ENCODE measurements at places on chromosomes 3 and 15.
A peak's percentile ranks its signal among the peaks of the same experiment; 100 is the strongest.

DNA sequence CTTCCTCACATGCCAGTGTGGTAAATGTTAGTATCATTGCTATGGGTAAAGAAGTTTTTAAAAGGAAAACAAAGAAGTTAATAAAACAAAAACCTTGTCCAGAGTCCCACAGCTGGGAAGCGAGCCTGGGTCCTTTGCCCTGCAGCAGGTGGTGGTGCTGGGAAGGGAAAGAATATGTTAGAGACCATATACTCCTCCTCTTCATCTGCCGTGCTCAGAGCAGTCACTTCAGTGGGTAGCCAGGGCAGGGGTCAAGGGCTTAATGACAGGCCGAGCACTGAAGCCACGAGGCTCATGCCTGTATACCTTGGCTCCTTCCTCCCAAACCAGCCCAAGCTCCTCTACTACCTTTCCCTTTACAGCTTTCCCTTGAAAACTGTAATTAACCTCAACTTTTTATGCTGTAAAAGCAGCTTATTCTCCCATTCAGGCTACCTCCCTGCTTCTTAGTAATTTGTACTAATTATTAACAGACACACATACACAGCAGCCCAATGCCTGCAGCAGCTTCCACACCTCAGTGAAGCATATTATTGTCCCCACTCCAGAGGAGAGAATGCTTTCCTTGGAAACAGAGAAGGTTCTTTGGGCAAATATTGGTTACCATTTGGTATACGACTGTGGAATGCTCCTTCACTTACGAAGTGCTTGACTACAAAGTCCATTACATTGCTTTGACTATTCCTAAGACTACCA is 362.1 kb downstream of the EPHB1 start:
- DNase-seq = no peak

- no peak for DNase-seq
Measured at GRCh38 chr3:107810171-107811071, 280.4 kb downstream of the CD47 start.

GRCh38 chr15:25730918-25731317 is 132.2 kb downstream of the ATP10A start:
- DNase-seq = no peak

DNA sequence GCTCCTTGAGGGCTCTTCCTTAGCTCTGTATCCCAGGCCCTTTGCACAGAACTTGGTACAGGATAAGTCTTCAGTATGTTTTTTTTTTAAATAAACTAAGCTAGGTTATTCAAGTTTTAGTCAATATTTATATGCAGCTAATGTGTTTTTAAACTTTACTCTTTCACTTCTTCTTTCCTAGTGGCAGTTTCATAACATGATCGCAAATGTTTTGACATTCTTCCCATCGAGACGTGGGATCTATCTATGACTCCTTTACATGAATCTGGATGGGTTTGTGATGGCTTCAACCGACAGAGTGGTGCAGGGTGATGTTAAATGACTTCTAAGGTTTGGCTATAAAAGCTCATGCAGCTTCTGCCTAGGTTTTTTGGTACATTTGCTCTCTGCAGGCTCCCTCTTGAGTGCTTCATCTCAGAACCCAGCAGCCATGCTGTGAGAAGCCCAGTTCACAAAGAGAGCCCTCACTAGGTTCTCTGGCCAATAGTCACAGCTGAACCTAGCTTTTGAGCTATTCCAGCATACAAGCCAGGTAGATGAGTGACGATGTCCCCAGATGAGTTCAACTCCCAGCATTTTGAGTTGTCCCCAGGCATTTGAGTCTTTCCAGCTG is 13.5 kb upstream of the MECOM start:
- no peak for DNase-seq

DNA sequence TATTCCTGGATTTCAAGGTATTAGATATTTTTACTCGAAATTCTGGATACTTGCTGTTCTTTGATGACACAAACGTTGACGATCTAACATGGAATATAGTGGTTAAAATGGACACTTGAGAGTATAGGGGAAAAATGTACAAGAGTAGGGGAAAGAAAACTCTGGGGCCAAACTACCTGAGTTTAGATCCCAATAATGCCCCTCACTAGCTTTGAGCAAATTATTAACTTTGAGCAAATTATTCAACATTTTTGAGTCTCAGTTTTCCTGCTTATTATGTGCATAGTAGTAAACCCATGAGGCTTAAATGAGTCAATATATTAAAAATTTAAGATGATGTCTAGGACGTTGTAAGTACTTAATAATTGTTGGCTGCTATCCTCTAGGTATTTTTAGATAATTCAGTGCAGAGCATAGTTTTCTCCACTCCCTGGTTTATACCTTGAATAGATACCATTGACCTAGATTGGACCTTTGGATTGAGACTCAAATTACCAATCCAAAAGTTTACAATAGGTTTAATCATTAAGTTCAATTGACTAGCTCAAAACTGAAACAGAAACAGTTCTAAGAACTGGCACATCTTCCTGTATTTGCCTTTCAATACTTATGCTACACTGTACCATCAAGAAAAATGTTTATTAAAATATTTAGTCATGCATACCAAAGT is 4.5 kb downstream of the ADGRG7 start:
- DNase-seq = no peak

GRCh38 chr15:60815321-60815720 is 336.4 kb upstream of the ICE2 start:
- no peak for DNase-seq

GRCh38 chr15:45884289-45884688 is 249.5 kb downstream of the SQOR start:
- DNase-seq = no peak

- DNase-seq = no peak
Measured at GRCh38 chr3:102193255-102193654, 241.6 kb upstream of the ZPLD1 start.

GRCh38 chr15:71916834-71917233 is 106.5 kb downstream of the NR2E3 start:
- no peak for DNase-seq

GRCh38 chr3:197516517-197516889 is 39.3 kb downstream of the BDH1 start:
- peak; percentile 78 for DNase-seq

- no peak for DNase-seq
Measured at GRCh38 chr15:75234191-75234810, 23.8 kb upstream of the GOLGA6C start.

- no peak for DNase-seq
Measured at GRCh38 chr3:166190360-166190759, 353.1 kb upstream of the BCHE start.

- DNase-seq = no peak
Measured at GRCh38 chr3:70242297-70242882, 70.0 kb downstream of the MDFIC2 start.

- no peak for DNase-seq
Measured at GRCh38 chr3:81336470-81336869, 425.0 kb downstream of the GBE1 start.

- peak; percentile 9 for DNase-seq
Measured at GRCh38 chr15:52803467-52804306, 13.6 kb upstream of the ONECUT1 start.

DNA sequence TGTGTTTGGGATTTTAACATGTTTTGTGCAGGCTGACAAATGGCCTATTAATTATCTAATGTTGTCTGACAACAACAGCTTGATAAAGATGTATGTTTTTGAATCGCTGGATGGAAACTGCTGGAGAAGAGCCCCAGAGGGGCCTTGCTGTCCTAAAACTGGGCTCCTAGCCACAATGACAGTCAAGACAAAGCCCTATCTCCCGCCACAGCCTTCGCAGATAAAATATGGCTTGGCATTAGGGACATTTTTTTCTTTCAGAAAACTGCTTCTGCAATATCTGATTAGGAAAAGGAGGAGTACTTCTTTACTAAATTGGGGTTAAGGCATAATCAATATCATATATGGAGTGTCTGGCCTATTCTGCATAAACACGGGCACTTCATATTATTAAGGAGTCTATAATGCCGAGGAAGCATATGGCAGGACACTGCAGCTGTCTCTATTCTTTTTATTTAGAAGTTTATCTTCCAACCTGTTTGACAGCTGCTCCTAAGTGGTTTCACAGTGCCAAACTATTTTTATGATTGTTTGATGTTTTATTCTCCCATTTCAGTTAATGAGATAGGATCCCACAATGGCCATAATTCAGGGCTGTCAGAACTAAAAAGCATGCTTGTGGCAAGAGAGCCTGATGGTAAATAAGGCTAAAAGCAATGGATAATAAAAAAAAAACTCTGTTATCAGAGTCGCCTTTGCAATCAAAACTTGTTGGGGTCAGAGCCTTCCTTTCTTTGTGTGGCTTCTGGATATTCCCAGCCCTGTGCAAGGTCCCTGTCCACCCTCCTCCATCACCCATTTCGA is 210.1 kb downstream of the MECOM start:
- no peak for DNase-seq

GRCh38 chr3:83321891-83322290 is 1560.4 kb upstream of the GBE1 start:
- no peak for DNase-seq

GRCh38 chr3:44795197-44795596 is 33.6 kb downstream of the KIF15 start:
- no peak for DNase-seq

DNA sequence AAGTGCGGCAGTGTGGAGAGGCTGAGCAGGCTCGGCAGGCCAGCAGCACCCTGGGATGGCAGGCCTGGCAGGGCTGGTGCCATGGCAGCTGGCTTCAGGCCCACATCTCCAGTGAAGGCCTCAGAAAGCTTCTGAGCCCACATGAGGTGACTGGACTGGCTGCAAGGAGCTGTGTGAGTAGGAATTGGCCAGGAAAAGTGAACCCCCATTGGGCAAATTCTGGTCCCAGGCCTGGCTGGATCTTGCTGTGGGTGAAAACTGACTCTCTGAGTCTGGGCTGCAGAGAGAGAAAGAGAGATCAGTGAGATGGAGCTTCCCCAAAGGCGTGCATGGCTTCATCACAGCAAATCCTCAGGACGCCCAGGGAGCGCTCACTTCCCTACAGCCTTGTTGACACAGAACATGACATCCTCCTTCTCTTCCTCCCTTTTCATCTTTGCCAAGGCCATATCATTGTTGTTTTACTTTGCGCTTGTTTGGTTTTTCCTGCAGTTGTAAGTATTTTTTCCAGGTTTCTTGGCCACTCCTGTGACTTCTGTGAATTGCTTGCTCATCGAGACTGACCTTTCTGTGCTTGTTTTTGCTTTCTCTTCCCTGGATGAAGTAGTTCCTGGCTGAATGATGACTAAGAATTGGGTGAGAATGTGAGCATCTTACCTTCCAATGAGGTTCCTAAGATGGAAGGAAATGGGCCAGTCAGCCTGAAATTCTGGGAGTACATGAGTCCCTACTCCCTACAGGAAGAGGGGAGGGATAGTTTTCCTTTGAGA is 299.1 kb downstream of the TLE3 start:
- no peak for DNase-seq

DNA sequence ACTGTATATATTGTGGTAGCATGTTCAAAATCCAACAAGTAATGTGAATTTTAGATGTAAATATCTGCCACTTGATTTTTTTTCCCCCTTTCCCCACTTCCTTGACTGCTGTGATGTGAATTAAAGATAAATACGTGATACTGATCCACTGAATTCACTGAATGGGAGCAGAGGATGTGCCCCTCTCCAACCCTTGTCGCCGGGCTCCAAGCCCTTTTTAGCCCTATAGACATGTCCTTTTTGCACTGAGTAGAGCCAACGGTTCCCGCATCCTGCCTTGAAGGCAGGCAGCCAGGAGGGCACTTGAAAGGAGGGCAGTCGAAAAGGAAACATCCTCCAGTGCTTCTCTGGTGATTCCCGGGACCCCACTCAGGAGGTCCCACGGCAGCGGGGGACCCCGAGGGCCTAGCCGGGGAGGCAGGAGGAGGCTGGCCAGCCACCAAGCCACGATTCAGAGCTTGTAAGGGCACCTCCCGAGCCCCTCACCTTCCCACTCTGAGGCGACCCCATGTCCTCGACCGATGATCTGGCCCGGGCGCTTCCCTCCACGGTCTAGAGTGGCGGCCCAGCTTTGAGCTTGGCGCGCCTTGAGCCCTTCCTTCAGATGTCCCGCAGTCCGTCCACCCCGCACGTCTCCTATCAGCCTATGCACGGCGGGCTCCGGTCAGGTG is 901 bp upstream of the MANF start:
- DNase-seq = peak; percentile 46

GRCh38 chr3:120489421-120489820 is 38.6 kb upstream of the FSTL1 start:
- no peak for DNase-seq

DNA sequence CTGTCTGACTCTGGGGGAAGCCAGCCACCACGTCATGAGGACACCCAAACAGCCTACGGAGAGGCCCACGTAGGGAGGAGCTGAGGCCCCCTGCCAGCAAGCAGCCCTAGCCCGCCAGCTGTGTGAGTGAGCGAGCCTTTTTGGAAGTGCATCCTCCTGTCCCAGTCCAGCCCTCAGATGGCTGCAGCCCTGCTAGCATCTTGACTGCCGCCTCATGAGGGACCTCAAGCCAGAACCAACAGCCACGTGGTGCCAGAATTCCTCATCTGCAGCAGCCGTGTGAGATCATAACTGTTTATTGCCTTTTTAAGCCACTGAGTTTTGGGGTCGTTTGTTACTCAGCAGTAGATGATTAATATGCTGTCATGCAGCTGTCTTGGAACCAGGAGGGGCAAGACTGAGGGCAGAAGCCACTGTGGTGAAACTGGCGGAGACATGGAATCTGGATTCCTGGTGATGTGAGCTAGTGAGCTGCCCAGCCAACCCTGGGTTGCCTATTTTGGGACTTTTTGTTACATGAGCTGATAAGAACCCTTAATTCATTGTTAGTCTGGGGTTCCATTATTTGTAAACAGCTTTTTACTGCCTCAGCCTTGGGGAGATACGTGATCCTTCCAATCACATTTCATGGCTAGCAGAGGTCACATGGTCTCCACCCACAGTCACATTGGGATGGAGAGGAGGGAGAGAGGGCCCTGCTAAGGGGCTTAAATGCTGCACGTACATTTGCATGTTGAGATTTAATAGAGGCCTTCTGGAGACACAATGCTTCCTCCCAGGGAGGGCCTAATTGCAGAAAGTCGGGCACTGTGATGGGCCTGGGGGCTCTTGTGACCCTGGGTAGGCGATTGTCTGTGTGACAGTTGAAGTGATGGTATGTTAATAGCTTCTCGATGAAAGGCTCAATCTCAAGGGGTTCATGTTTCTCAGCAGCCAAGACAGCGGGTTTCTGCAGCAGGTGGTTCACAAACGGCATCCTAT is 73.8 kb downstream of the RPLP1 start:
- DNase-seq = no peak

- peak; percentile 37 for DNase-seq
Measured at GRCh38 chr15:64883100-64883581, 28.6 kb upstream of the ANKDD1A start.

GRCh38 chr15:101023501-101024072 is 104.4 kb downstream of the LRRK1 start:
- no peak for DNase-seq

DNA sequence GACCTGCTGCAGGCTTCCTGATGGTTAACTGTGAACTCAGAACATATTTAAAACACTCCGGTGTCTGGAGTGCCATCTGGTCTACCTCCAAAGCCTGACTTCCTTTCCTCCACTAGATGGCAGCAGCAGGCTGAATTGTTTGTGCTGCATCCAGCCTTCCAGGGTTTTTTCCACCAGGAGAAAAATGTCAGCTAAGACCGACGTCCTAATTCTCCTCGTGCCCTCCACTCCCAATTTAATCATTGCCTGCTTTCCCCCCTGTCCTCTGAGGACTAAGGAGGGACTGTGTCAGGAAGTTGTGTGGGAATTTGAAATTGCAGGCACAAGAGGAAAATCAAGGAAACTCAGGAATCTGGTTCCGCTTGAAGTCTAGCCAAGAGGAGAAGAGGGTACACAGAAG is 165.2 kb upstream of the UMPS start:
- DNase-seq = peak; percentile 62

All from activated CD4-positive, alpha-beta T cell treated with anti-CD3 and anti-CD28 coated beads for 48 hours (primary cell).